Karpas-422 (cell line): ENCODE measurements at places on chromosomes 5 and 9. TPM values are rescaled to one million over a fixed set of nuclear protein-coding genes. Genes with fewer than 3 reads are reported as not detected.

DNA sequence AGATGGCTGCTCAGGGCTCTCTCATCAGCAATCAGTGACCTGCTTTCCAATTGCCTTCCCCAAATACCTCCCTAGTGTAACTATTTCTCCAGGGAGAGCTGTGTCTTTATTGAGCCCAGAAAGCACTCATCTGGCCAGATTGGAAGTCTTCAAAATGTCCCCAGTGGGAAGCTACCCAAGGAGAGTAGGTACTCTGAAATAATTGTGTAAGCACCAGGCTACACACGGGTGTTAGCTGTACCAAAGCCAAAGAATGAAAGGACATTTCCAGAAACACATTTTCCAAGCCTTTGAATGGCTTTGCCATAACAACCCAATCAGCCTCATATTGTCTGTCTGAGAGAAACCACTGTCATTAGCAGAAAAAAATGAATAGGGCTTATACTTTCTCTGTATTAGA lies 318.8 kb downstream of the FAM170A start:
- H3K27ac ChIP-seq = no peak overlapping the region
- H3K4me1 ChIP-seq = no peaks in the 10 kb centered on the region
- H3K4me3 ChIP-seq = no peak overlapping the region
- no peaks in the 10 kb centered on the region for H3K27me3 ChIP-seq
- no peak for DNase-seq

DNA sequence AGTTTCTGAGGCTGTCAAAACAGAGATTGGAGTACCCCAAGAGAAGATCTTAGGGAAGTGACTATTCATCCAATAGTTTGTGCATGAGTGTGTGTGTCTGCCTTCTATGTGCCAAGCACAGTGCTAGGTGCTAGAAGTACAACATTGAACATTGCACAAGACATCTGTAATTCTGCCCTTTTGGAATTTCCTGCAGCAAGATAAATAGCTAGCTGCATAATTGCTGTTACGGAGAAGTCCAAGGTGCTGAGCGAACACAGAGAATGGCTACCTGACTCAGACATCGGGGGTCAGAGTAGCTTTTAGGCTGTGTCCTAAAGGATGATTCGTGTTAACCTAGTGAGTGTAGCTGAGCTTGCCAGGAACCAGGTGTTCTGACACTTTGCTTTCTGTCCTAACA lies 44.8 kb downstream of the PAPPA start:
- no peak for DNase-seq
- H3K27me3 ChIP-seq = no peaks in the 10 kb centered on the region
- no peaks in the 10 kb centered on the region for H3K36me3 ChIP-seq
- peaks cover 5% of the 10 kb centered on the region for H3K4me1 ChIP-seq
- no peak overlapping the region for H3K4me3 ChIP-seq
- H3K27ac ChIP-seq = no peak overlapping the region

DNA sequence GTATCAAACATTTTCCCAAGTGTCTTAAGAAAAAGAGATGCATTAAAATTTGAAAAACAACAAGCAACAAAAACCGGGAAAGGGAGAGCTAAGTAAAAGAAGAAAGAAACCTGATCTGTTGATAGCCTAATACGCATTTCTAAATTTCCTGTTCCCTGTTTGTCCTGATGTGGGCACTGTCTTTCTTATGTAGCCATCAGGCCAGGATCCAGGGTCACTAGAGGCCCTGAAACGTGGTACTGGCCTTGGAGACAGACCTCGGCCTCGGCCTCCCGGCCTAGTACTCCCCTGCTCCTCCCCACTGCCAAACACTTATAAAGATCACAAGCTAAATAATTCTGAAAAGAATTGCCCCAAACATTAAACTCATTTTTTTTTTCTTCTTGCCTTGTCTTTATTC lies 547.2 kb downstream of the IRX1 start:
- H3K4me3 ChIP-seq = no peak overlapping the region
- no peaks in the 10 kb centered on the region for H3K27me3 ChIP-seq
- no peaks in the 10 kb centered on the region for H3K36me3 ChIP-seq
- no peak overlapping the region for H3K27ac ChIP-seq

DNA sequence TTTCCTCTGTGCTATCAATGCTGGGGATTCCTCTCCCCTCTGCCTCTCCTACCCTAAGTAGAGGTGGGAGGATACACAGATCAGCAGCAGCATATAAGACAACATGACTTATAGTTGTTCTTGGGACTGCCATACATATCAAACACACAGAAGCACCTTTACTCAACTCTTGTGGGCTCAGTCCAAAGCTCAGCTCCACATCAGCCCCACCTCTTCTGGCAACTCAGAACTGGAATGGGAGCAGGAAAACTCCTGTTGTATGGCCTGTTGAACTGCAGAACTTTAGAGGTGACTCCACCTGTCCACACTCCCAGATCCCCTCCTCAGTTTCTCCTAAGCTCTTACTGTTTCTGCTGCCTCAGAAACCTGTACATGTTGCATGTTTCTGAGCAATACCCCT lies 127.8 kb downstream of the SV2C start:
- no peaks in the 10 kb centered on the region for H3K4me1 ChIP-seq
- no peak overlapping the region for H3K27ac ChIP-seq
- no peak overlapping the region for H3K4me3 ChIP-seq
- DNase-seq = no peak

The SEMA5A gene
- not detected in 2 replicates for total RNA-seq

- H3K4me1 ChIP-seq = peaks cover 17% of the 10 kb centered on the region
- H3K4me3 ChIP-seq = no peak overlapping the region
- H3K36me3 ChIP-seq = no peaks in the 10 kb centered on the region
- H3K27ac ChIP-seq = no peak overlapping the region
- no peaks in the 10 kb centered on the region for H3K27me3 ChIP-seq
Measured at GRCh38 chr5:17398866-17399835, 98.9 kb upstream of the TAF11L2 start.

The ADAMTS12 gene
- not detected in 2 replicates for total RNA-seq

DNA sequence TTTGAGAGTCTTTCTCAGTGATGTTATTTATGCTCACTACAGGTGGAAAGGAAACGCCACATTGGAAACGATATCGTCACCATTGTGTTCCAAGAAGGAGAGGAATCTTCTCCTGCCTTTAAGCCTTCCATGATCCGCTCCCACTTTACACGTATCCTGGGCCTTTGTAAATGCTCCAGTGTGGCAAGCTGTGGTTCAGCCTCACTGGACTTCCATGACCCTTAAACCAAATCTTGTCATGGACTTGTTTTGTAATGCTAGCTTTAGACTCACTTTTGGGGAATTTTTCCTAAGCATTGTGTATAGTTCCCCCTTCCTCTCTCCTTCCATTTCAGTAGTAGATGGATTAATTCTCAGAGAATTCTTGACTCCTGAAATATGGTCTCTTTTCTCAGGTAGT lies 60.9 kb upstream of the SLC2A8 start:
- DNase-seq = no peak
- no peak overlapping the region for H3K4me3 ChIP-seq
- H3K27ac ChIP-seq = no peak overlapping the region

DNA sequence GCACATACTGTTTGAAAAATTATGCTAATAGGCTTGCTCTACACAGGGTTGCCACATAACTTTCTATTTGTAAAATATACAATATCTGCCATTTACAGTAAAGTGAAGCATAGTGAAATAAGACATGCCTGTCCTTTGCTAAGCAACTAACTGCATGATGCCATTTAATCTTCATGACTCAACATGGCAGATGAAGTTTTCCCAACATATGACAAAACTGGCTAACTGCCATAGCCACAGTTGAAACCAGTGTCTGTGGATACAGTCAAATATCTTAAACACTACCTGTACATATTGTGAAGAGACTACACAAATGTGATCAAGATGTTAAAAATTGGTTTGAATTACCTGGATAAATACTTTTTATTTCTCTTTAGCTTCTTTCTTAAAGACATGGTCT lies 3.1 kb upstream of the DMAC1 start:
- H3K4me3 ChIP-seq = no peak overlapping the region
- H3K27me3 ChIP-seq = no peaks in the 10 kb centered on the region
- no peaks in the 10 kb centered on the region for H3K36me3 ChIP-seq
- no peak overlapping the region for H3K27ac ChIP-seq
- peaks cover 15% of the 10 kb centered on the region for H3K4me1 ChIP-seq
- no peak for DNase-seq

The DNAJC21 gene
- total RNA-seq = 40.4 and 41.0 TPM in 2 replicates

- H3K27ac ChIP-seq = no peak overlapping the region
- no peak for DNase-seq
- H3K4me1 ChIP-seq = peaks cover 4% of the 10 kb centered on the region
Measured at GRCh38 chr9:108077556-108077955, 588.0 kb upstream of the KLF4 start.

DNA sequence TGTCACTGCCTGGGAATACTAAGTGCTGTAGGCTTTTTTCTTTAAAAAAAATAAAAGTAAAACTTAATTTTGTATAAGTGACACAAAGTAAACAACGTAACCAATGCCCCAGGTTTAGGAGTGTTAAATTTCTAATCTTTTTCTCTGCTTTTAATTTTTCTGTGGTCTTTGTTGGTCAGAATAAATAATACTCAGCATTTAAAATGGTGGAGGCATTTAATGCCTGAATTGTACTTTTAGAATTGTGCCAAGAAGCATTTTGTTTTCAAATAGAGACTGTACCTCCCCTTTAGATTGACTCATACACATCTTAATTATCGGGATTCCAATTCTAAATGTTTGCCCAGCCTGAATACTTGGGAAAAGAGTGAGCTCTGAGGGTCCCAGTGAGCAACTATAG lies 1.6 kb downstream of the DMXL1 start:
- H3K27ac ChIP-seq = peak overlapping the region; percentile 88
- H3K27me3 ChIP-seq = no peaks in the 10 kb centered on the region
- H3K4me3 ChIP-seq = peak overlapping the region; percentile 86
- peak; percentile 44 for DNase-seq
- peaks cover 55% of the 10 kb centered on the region for H3K4me1 ChIP-seq
- H3K36me3 ChIP-seq = no peaks in the 10 kb centered on the region

DNA sequence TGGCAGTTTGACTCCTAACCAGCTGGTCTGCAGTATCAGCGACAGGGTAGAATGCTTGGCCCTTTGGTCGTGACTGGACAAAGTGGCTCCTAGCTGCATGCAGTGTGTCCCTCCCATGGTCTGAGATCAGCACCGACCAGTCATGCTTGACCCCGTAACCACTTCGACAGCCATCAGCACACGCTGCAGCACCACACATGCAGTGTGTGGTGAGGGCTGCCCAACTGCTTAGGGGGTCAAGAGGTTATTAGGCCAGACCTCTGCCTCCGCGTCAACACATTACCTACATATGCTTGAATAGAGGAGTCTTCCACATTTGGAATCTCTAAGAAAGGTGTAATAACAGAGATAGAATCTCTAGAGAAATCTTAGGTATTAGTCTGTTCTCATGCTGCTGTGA lies 139.1 kb downstream of the FSTL4 start:
- H3K4me3 ChIP-seq = no peak overlapping the region
- no peaks in the 10 kb centered on the region for H3K27me3 ChIP-seq
- H3K36me3 ChIP-seq = no peaks in the 10 kb centered on the region
- H3K4me1 ChIP-seq = no peaks in the 10 kb centered on the region

GRCh38 chr9:111919875-111920274 lies 23.3 kb downstream of the UGCG start:
- DNase-seq = peak; percentile 49
- H3K4me3 ChIP-seq = no peak overlapping the region
- peaks cover 34% of the 10 kb centered on the region for H3K4me1 ChIP-seq
- H3K36me3 ChIP-seq = no peaks in the 10 kb centered on the region
- H3K27ac ChIP-seq = no peak overlapping the region
- H3K27me3 ChIP-seq = no peaks in the 10 kb centered on the region

- H3K4me1 ChIP-seq = peaks cover 76% of the 10 kb centered on the region
- H3K27me3 ChIP-seq = no peaks in the 10 kb centered on the region
- H3K4me3 ChIP-seq = no peak overlapping the region
- no peak for DNase-seq
- H3K27ac ChIP-seq = peak overlapping the region; percentile 91
Measured at GRCh38 chr5:158780656-158781237, 319.0 kb downstream of the EBF1 start.

The BAAT gene
- total RNA-seq = 0.19 TPM in 1 of 2 replicates, not detected in the other

DNA sequence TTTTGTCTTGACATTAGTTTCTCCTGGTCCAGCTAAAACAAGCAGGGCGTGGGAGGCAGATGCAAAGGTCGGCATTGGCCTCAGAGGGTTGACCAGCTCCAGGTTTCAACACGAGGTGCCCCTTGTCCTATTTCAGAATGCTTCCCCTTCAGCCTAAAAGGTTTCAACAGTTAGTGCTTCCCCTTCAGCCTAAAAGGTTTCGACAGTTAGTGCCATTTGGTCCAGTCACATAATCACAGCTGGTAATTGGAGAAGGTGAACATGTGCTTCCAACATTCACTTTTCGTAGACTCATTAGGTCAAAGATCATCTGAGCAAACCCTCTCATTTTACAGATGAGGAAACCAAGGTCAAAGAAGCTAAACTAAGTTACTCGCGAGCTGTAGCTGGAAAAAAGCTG lies 270.3 kb upstream of the MAP3K1 start:
- H3K36me3 ChIP-seq = no peaks in the 10 kb centered on the region
- peaks cover 19% of the 10 kb centered on the region for H3K4me1 ChIP-seq
- H3K4me3 ChIP-seq = no peak overlapping the region
- no peak for DNase-seq

DNA sequence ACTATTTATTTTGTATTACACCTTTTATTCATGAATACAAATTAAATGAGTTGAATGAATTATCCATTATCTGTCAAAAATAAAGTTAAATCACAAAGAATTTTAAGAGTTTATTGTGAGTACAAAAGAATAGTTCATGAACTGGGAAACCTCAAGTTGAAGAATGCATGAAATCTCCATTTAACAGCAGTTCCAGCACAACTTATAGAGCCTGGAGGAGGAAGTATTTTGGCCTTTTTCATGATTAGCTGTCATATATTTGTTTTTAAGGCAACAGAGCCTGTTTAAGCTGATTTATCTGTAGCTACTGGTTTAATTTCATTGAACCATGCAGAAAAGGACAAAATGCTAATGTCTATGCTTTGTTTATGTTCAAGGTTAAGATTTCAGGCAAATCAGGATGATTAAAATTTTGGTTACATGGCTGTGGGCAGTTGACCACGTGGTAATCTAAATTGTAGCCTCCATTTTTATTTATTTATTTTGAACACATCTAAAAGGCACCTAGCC lies 12.2 kb downstream of the SPINK1 start:
- no peaks in the 10 kb centered on the region for H3K36me3 ChIP-seq
- H3K27me3 ChIP-seq = no peaks in the 10 kb centered on the region
- H3K27ac ChIP-seq = peak overlapping the region; percentile 45

GRCh38 chr5:77942578-77943239 lies 166.6 kb upstream of the TBCA start:
- no peak overlapping the region for H3K27ac ChIP-seq
- DNase-seq = no peak
- H3K27me3 ChIP-seq = no peaks in the 10 kb centered on the region
- no peaks in the 10 kb centered on the region for H3K4me1 ChIP-seq
- H3K4me3 ChIP-seq = no peak overlapping the region
